Activated CD4-positive, alpha-beta T cell treated with anti-CD3 and anti-CD28 coated beads for 4 hours (primary cell): ENCODE measurements at places on chromosomes 13 and 19.

- DNase-seq, result no peak
Measured at GRCh38 chr13:71374471-71375049, 492.4 kb downstream of the DACH1 start.

DNA sequence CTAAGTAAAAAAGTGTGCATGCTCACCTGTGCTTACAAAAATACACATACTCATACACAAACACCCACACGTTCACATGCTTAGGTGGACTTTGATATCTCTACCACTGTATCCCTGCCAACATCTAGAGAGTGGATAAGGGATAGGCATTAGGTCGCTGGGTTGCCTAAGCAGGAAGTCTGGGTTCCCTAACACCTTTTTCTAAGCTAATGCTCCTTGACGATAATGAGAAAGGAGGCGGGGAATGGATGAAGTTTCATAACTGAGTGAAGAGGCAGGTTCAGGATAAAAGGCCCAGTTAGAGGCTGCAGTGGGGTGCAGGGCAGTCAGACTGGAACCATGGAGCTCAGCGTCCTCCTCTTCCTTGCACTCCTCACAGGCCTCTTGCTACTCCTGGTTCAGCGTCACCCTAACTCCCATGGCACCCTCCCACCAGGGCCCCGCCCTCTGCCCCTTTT, 41.9 kb upstream of the CYP2A7 start:
- no peak for DNase-seq

DNA sequence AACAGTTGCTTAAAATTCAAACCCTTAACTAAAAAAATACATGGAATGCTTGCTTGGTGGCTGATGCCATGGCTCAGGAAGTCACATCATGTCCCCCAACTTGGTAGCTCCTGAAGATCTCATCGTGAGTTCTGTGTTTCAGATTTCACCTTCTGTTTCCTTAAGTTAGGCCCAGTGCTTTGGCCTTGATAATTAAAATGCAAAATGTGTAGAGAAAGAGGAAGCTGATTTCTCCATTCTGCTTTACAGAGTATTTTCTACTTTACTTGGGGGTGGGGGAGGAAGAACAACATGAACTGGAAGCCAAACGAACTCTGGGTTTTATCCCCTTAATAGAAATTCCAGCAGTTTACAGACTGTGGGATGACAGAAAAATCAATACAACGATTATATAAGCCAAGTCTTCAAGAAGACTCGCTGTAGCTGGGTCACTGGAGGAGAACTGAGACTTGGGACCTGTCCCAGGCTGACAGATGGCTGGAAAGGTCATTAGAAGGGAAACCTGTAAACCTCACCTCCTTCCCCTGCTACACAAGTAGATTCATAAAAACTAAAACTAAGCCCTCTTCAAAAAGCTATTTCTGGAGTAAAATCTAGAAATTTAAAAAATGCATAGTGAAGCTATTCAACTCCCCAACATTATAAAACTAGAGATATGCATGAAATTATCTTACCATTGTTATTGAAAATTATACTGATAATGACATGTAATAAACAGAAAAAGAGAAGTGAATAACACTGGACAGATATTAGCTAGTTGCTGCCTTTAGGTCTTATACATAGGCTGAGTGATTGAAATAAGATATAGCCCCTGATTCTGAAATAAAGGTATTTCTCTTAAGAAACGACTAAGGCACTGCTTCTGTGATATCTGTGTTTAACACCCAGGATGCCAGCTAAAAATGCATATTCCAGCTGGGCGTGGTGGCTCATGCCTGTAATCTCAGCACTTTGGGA, 22.1 kb upstream of the GGACT start:
- no peak for DNase-seq

GRCh38 chr19:38850436-38850975, 720 bp upstream of the HNRNPL start:
- peak; percentile 99 for DNase-seq

GRCh38 chr13:48411841-48412531, 927 bp downstream of the LPAR6 start:
- DNase-seq, result peak; percentile 16

- no peak for DNase-seq
Measured at GRCh38 chr19:32349051-32349450, 3.6 kb downstream of the ZNF507 start.

- no peak for DNase-seq
Measured at GRCh38 chr19:7507884-7508283, 8.0 kb upstream of the ZNF358 start.

- DNase-seq, result no peak
Measured at GRCh38 chr19:43229315-43229714, 23.9 kb upstream of the PSG4 start.

- DNase-seq, result no peak
Measured at GRCh38 chr13:38173403-38173802, 176.2 kb upstream of the UFM1 start.

DNA sequence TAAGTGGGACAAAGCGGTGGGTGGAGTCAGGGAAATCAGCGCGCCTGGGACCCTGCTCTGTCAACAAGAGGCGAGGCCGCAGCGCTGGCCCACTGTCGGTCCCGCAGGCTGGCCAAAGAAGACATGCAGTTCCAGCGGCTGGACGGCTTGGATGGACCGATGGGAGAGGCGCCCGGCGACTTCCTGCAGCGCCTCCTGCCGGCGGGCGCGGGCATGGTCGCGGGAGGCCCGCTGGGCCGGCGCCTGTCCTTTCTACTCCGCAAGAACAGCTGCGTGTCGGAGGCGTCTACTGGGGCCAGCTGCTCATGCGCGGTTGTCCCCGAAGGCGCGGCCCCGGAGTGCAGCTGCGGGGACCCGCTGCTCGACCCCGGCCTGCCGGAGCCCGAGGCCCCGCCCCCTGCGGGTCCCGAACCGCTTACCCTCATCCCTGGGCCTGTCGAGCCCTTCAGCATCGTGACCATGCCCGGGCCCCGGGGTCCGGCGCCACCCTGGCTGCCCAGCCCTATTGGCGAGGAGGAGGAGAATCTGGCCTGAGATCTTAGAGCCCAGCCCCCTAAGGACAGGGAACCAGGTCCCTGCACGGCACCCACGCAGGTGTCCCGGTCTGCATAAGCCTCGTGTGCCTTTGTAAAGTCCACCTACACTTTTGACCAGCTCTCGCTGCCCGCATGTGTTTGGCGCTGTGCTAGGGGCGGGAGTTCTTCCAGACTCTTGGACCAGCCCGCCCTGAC, 6.1 kb downstream of the BEST2 start:
- peak; percentile 52 for DNase-seq

- no peak for DNase-seq
Measured at GRCh38 chr13:88806438-88806837, 1135.3 kb downstream of the SLITRK5 start.

DNA sequence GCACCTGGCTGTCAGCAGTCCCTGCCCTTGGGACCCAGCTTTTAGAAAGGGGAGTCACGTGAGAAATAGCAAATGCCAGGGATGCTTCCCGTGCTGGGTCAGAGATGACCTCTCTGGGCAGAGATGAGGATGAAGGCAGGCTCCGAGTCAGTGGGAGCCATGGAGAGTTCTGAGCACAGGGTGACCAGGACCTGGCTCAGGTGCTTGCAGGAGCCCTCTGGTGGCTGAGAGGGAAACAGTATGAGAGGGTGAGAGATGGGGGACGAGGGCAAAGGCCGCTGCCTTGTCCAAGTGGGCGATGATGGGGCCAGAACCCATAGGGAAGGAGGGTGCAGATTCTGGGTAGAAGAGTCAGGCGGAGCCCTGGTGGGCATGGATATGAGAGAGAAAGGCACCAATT, 15.8 kb downstream of the TMED1 start:
- no peak for DNase-seq

DNA sequence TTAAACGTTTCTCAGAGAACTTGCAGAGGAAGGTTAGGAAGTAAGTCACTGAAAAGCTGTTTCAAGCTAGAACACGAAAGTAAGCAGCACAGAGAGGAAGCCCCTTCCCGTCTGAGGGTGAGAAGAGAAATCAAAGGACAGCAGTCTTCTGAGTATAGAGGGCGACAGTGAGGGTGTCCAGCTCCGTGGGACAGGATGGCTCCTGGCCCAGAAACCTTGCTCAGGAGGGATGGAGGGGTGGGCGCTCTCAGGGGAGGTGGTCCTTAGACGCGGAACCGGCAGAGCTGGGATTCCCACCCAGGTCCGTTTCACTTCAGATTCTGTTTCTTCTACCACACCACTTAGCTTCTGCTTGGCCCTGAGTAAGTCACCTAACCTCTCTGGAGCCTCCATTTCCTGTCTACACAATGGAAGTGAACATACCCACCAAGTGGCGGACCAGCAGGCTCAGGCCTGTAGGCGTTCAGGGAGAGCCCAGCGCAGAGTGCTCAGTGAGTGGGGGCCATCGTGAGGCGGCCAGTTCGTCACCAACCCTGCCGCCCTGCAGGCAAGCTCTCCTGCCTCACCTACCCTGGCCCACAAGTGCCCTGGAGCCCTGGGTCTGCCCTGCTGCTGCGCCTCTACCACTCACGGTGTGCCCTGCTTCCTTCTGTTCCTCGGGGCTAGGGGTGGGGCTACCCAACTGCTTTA, 5.5 kb upstream of the RSPH6A start:
- DNase-seq, result no peak

DNA sequence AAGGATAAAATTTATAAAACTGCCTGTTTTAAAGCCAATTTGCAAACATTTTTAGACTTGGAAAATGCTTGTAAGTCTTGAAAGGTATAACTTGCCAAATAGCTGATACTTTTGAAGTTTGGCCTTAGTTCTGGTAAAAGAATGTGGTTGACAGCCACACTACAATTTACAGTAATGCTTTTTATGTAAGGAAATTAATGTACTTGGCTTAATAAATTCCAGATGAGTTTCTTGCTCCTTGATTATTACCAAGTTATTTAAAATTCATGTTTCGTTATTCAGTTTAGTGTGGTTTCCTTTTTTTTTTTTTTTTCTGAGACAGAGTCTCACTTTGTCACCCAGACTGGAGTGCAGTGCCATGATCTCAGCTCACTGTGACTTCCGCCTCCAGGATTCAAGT, 14.9 kb downstream of the LMO7 start:
- no peak for DNase-seq

- no peak for DNase-seq
Measured at GRCh38 chr13:62473944-62474237, 1058.2 kb upstream of the PCDH20 start.

DNA sequence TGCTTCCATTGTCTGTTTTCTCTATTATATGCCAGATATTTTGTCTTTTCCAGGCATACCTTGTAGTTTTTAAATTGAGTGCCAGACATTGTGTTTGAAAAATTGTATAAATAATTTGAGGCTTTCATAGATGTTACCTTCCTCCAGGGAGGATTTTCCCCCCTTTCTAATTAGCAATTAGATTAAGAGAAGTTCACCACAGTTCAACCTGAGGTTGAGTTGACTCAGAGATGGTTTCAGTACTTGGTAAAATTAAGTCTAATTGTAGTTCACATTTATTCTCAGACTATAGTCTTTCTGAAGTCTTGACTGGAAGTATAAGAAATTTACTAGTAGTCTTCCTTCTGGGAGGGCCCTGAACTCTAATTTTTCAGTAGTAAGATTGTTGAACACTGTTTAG, 104.1 kb upstream of the SCEL start:
- no peak for DNase-seq

- DNase-seq, result no peak
Measured at GRCh38 chr13:20713751-20714150, 10.3 kb downstream of the IL17D start.

- no peak for DNase-seq
Measured at GRCh38 chr19:570937-571565, 1.3 kb upstream of the BSG start.

DNA sequence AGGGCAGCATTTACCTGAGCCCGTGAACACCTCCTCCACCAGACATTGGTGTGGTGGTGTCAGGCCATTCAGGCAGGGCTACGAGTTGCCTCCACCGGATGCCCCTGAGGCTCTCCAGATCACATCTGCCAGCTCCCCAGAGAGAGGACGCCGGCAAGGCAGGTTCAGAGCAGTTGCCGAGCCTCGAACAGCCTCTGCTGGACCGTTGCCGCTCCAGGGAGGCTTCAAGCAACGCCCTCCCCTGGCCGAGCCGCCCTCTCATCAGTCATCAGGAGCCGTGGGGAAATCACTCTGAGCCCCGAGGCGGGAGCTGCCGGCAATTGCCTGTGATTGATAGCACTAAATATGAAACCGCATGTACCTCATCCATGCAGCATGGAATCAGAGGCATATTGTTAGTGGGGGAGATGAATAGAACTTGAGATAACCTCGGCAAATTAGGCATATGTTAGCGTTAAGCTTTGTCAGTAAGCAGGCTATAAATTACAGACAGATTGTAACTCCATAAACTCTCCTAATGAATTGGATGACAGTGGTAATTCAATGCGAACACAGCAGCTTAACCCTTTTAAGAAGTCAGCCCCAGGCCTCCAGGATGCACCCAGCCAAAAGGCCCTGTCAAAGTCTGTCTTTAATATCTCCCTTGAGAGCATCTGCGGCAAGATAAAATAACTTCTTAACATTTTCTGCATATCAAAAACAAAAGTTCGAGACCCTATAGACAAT, 29.8 kb upstream of the SPACA7 start:
- DNase-seq, result no peak

- DNase-seq, result no peak
Measured at GRCh38 chr13:97395447-97396136, 38.4 kb upstream of the RAP2A start.

GRCh38 chr13:28485996-28486543, 8.9 kb downstream of the FLT1 start:
- DNase-seq, result no peak

- DNase-seq, result no peak
Measured at GRCh38 chr13:105827111-105827809, 708.2 kb downstream of the EFNB2 start.

GRCh38 chr13:49082653-49083536, 107.2 kb downstream of the FNDC3A start:
- no peak for DNase-seq

GRCh38 chr13:94595001-94595949, 677 bp downstream of the TGDS start:
- DNase-seq, result peak; percentile 36

DNA sequence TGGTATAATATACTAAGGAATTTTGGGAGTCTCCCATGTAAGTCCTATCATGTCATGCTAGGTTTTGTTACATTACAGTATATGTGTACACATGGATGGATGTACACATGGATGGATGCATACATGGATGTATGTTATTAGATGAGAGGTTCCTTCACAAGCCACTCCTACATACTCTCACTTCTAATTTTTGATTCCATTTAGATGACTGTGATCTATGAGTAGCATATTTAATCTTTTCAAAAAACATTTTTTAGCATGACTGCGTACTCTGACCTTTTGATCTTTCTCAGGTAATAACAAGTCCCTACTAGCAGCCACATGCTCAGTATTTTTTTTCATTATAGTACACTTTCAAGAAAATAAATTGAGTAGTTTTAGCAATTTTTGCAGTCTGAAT, 441.8 kb downstream of the SLITRK1 start:
- no peak for DNase-seq
